ENCODE measurements at places on chromosomes 2 and 18.

GRCh38 chr2:161049559-161049958 is 110.7 kb upstream of the TANK start:
- DNase-seq, result no peak

GRCh38 chr2:144511226-144511810 is 8.6 kb downstream of the ZEB2 start:
- no peak for DNase-seq

DNA sequence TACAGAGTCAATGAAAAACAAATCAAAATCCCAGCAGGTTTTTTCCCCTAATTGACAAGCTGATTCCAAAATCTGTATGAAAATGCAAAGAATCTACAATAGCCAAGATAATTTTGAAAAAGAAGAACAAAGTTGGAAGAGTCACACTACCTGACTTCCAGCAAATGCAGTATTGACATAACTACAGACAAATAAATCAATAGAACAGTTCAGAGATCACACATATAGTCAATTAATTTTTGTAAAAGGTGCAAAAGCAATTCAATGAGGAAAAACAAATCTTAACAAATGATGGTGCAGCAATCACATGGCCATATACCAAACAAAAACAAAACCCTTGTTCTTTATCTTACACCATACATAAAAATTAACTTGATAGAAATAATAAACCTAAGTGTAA is 74.6 kb upstream of the ST8SIA5 start:
- no peak for DNase-seq

GRCh38 chr2:84781942-84782716 is 98.8 kb downstream of the TRABD2A start:
- DNase-seq, result peak; percentile 34

GRCh38 chr2:157267476-157267875 is 10.0 kb downstream of the GALNT5 start:
- DNase-seq, result no peak

DNA sequence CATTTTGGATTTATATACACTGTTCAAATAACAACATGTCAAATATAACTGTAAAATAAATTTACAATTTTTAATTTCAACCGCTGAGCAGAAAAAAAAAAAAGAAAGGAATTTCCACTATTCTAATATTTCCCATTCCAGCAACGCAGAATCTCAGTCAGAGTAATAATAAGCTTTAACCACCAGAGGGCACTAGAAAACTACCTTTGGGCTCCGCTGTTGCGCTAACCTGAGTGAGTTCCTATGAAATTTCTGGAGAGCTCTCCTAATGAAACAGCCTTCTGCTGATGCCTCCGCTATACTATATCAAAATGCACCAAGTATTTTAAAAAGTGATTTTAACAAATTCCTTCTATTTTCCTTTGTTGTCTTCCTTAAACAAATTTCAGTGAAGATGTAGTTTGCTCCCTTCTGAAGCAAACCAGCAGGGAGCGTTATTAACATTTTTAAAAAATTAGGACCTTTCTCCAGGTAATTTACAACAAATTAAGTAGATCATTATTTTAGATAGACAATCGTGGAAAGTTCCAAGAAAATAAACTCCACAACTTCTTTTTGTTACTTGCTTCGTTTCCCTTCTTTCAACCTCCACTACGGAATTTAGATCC is 23.0 kb downstream of the ERMN start:
- no peak for DNase-seq

DNA sequence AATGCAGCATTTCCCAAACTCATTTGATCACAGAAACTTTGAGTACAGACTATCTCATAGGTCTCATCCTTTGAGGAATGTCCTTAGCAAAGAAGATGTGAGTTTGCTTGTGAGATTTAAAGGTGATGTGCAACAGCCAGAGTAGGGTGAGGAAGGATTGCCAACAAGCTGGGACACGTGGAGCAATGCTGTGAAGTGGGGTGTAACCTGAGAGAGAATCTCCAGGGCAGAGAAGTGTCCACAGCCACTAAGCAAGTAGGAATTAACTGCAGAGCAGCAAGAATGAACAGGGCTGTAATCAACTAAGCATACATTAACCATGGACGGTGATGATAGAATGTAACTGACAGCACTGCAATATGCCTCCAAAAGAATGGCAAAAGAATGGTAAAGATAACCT is 469.9 kb upstream of the NRP2 start:
- no peak for DNase-seq
